ENCODE measurements at places on chromosomes 6 and 20. TPM values are rescaled to one million over a fixed set of nuclear protein-coding genes. Genes with fewer than 3 reads are reported as not detected.

DNA sequence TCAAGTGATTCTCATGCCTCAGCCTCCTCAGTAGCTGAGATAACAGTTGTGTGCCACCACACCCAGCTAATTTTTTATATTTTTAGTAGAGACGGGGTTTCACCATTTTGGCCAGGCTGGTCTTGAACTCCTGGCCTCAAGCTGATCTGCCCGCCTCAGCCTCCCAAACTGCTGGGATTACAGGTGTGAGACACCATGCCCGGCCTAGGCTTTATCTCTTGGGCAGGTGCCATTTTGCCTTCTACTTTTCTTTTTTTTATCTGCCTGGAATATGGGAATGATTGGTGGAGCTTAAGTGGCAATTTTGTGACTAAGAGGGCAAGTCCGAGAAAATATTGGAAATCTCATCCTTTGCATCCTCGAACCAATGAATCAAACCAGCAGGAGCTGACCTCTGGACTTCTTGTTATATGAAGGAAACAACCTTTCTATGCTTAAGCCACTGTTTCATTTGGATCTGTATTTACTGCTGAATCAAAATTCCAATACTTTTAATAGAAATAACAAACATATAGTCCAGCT lies 128.9 kb upstream of the ZNF217 start:
- no peak for DNase-seq
- H3K4me1 ChIP-seq: no peaks in the 10 kb centered on the region
- H3K36me3 ChIP-seq: no peaks in the 10 kb centered on the region

DNA sequence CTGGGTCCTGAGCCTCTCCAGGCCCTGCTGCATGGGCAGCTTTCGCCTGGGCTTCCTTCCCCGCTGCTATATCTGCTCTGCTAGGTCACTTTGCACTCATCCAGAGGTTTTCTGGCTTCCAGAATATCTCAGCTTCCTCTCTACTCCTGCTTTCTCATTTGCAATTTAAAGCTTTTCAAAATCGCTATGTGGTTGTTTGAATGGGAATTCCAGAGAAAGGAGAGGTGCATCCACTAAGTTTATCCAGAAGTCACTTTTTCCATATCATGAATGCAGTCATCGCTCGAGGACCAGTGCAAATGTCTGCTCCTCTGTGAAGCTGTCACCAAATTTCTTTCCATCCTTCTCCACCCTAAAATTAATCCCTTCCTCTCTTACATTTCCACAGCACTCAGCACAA lies 61.2 kb downstream of the SOD2 start:
- H3K27ac ChIP-seq: no peak overlapping the region
- no peaks in the 10 kb centered on the region for H3K27me3 ChIP-seq
- no peak overlapping the region for H3K4me3 ChIP-seq
- H3K36me3 ChIP-seq: no peaks in the 10 kb centered on the region
- DNase-seq: no peak
- H3K4me1 ChIP-seq: no peaks in the 10 kb centered on the region

DNA sequence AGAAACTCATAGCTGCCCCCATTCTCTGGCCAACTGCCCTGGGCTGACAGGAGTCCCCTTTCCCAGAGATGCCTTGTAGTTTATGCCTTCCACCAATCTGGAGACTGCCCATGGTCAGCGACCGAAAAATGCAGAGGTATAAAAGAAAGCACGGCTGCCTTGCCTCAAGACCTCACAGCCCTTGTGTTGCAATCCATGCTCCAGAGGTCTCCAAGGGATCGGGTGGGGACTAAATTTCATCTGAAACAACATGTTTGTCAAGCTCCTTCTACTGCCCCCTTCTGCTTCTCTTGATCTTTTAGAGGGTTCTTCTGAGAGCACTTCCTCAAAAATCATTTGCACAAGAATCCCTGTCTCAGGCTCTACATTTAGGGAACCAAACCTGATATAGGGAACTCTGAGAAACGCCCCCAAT lies 128.8 kb downstream of the PLCB1 start:
- DNase-seq: no peak
- H3K4me1 ChIP-seq: no peaks in the 10 kb centered on the region
- no peak overlapping the region for H3K4me3 ChIP-seq
- H3K27me3 ChIP-seq: no peaks in the 10 kb centered on the region
- H3K27ac ChIP-seq: no peak overlapping the region
- no peaks in the 10 kb centered on the region for H3K36me3 ChIP-seq

DNA sequence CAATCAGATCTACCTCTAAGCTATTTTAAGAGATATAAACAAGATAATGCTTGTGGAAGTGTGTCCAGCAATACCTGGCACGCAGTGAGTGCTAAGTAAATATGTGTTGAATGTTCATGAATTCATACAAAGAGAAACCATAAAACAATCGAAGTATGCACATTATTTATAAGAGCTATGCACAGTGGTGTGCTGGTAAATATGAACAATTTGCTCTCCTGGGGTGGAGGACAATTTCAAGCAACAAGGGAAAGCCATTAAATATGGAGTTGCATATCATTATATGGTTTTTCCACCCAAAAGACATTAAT lies 526.6 kb upstream of the MARCKS start:
- H3K27ac ChIP-seq: no peak overlapping the region
- no peak for DNase-seq
- no peaks in the 10 kb centered on the region for H3K36me3 ChIP-seq

DNA sequence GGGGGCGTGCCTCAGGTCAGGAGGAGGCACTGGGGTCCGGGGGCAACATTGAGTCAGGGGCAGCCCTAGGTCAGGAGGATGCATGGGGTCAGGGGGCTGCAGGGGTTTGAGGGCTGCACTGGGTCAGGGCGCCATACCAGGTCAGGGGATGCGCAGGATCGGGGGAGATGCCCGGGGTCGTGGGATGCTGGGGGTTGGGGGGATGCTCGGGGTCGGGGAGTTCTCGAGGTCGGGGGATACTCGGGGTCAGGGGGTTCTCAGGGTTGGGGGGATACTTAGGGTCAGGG lies 727 bp upstream of the EXOC2 start:
- no peaks in the 10 kb centered on the region for H3K36me3 ChIP-seq
- no peak overlapping the region for H3K4me3 ChIP-seq
- H3K27me3 ChIP-seq: no peaks in the 10 kb centered on the region
- peaks cover 3% of the 10 kb centered on the region for H3K4me1 ChIP-seq
- no peak overlapping the region for H3K27ac ChIP-seq
- no peak for DNase-seq

GRCh38 chr20:54002056-54002575 lies 68.3 kb downstream of the BCAS1 start:
- no peaks in the 10 kb centered on the region for H3K4me1 ChIP-seq
- H3K36me3 ChIP-seq: no peaks in the 10 kb centered on the region
- no peak overlapping the region for H3K27ac ChIP-seq
- no peak for DNase-seq
- no peaks in the 10 kb centered on the region for H3K27me3 ChIP-seq

DNA sequence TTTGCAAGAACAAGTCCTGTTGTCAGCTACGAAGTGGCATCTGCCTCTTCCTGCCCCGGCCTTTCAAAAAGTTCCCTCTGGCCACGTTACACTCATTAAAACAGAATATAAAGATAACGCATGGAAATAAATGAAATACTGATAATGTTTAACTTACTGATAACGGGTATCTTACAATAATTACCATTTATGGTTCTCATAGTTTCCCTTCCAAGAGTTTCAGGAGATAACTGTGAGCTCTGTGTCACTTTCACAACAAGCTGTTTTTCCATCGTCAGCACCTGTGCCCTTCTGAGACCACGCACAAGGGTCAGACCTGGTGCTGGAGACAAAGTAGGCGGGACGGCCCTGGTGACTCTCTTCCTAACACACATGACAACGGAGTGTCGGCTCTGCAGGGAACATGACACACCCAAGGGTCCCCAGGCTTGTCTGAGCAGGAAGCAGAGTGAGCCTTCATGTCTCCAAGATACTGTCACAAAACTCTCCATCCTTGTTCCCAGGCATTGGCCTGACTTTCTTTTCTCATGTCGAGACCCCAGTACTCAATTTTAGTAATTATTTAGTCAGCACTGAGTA lies 86.2 kb upstream of the THBS2 start:
- H3K4me3 ChIP-seq: no peak overlapping the region
- H3K4me1 ChIP-seq: no peaks in the 10 kb centered on the region
- H3K36me3 ChIP-seq: no peaks in the 10 kb centered on the region
- H3K27ac ChIP-seq: no peak overlapping the region
- DNase-seq: no peak
- H3K27me3 ChIP-seq: no peaks in the 10 kb centered on the region

FAM217A gene
- 30.6 TPM for total RNA-seq

TSPO2 gene
- total RNA-seq: not detected

CD93 gene
- total RNA-seq: 14.2 TPM

ATP6V1G2 gene
- 3.3 TPM for total RNA-seq

Data from testis (tissue), 5 donors.